Stimulated activated CD8-positive, alpha-beta memory T cell treated with anti-CD3 and anti-CD28 coated beads, Interleukin-4, amount 100 ng/mL, for 1 hour (primary cell): ENCODE measurements at places on chromosomes 11 and 22.
A peak's percentile ranks its signal among the peaks of the same experiment; 100 is the strongest.

DNA sequence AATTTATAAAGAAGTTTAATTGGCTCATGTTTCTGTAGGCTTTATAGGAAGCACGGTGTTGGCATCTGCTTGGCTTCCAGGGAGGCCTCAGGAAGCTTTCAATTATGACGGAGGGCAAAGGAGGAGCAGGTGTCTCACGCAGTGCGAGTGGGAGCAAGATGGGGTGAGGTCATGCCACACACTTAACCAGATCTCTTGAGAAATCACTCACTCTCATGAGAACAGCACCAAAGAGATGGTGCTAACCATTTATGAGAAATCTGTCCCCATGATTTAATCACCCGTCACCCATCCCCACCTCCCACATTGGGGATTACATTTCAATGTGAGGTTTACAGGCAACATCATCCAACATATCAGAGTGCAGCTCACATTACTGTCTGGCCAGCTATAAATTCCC, 103.5 kb downstream of the ARHGAP8 start:
- DNase-seq = no peak

- no peak for DNase-seq
These were observed 223.6 kb downstream of the SWAP70 start for GRCh38 chr11:9887472-9887871.

DNA sequence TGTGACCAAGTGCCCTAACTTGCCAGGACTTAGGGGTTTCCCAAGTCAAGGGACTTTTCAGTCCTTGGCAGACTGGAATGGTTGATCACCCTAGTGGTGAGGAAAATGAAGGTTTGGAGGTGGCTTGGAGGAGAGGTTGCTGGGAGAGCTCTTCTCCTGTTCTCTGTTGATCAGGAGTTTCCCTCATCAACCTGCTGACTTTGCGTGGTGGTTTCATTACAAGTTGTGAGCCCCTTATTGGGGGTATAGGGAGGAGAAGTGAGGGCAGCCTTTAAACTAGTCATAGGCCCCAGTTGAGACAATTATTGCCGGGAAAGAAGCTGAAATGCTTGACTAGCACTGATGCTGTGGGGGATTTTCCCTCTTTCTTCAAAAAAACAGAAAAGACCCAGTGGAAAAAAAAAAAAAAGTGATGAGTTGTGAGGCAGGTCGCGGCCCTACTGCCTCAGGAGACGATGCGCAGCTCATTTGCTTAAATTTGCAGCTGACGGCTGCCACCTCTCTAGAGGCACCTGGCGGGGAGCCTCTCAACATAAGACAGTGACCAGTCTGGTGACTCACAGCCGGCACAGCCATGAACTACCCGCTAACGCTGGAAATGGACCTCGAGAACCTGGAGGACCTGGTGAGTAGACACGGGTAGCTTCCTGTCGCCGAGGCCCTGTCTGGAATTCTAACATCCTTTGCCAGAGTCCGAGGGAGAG, at the start of gene CXCR5:
CXCR5 (plus strand) TSS at position 525 of the 704 bp plus-strand sequence; CDS start at position 575, 50 bp downstream.
- no peak for DNase-seq

- DNase-seq = no peak
These were observed 33.7 kb downstream of the MUC2 start for GRCh38 chr11:1108246-1108900.

DNA sequence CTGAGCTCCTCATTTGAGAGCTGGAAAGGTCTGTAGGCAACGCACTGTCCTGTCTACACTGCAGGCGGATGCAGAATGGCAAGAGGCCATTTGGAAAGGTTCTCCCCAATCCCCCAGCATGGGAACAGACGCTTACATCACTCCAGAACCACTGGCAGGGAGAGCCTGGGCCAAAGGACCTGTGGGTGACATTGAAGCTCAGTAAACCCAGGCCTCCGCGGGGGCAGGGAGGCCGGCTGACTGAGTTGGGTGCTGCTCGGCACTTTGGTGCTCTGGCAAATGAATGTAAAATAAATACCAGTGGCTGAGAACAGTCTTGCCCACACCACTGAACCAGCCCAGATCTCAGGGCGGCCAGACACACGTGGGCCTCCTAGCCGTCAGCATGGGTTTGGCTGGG, 22.4 kb downstream of the TOM1 start:
- no peak for DNase-seq

DNA sequence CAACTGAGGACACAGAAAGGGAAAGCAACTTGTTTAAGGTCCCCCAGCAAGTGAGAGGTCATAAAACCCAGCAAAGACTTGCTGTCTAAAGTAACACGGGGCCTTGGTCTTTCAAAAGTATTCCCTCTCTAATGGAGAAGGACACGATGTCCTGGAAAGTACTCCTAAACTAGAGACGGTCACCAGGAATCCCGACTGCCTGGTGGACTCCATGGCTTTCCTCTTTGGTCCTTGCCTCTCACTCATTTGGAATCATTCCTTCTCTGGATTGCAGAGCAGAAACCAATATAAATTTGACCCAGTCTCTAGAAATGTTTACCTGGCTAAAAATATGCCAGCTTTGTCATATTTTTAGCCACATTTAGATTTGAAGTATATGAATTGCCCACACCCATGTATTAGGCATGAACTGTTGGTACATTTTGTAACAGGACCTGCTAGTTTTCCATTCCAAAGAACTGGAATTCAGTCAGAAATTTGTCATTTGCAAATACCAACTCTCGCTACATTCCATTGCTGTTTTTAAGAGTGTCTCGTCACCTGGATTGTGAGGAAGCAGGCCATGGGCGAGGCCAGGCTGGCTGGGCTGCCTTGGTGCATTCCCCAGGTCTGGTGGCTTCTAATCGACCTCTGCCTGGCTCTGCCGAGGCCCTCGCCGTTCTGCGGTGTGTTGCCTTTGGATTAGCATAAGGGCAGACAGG, 12.9 kb downstream of the NAV2 start:
- DNase-seq = no peak

DNA sequence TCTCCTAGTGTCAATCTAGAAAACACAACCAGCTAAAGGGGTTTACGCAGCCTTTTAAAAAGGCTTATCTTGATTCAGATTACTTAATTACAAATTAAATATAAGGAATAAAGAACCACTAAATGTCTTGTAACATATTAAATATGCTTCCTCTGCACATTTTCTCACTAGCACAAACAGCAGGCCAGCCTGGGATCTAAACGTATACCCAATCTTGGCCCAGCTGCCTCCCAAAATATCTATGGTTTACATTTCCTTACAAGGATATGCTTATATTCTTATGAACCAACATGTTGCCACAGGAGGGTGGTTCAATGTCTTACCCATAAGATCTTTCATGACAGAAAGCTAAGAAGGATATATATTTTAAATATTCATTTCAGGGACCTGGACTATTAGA, 7.7 kb downstream of the LGR4 start:
- DNase-seq = no peak

DNA sequence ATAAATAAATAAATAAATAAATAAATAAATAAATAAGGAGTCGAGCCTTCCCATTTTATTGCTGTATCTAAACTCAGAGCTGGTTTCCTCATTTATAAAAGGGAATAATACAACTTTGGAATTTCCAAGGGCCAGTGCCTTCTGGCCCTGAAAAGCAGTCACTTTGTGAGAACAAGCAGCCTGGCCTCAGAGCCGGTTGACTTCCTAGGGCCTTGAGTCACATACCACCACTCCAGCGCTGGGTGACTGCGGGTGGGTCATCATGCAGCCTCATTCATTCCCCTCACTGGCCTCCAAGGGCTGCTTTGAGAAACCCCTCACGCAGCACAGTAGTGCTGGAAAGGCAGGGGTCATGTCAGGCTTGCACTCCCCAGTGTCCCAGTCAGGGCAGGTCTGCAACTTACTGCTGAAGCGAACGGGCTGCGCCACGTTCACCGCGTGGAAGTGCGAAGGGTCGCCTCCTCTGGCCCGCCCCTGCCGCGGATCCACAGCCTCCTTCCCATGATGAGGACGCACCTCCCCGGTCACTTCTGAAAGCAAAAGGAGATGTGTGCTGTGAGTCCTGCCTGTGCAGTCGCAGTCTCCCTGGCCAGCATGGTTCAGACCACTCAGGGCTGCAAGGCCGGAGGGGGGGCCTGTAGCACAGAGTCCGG, 54.4 kb downstream of the DGCR2 start:
- no peak for DNase-seq

GRCh38 chr11:2221591-2221990, 48.8 kb downstream of the ASCL2 start:
- no peak for DNase-seq

DNA sequence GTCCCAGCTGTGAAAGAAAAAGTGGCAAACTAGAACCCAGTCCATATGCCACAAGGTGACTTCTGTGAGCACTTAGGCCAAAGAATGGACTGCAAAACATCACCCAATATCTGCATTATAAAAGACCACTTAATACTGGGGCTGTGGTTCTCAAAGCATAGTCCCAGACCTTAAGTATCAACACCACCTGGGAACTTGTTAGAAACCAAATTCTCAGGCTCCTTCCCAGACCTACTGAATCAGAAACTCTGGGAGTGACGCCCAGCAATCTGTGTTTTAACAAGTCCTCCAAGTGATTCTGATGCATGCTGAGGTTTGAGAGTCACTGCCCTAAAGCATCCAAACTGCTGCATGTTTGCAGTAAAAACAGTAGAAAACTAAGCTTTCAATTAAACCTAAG, 81.3 kb downstream of the SERGEF start:
- DNase-seq = no peak

DNA sequence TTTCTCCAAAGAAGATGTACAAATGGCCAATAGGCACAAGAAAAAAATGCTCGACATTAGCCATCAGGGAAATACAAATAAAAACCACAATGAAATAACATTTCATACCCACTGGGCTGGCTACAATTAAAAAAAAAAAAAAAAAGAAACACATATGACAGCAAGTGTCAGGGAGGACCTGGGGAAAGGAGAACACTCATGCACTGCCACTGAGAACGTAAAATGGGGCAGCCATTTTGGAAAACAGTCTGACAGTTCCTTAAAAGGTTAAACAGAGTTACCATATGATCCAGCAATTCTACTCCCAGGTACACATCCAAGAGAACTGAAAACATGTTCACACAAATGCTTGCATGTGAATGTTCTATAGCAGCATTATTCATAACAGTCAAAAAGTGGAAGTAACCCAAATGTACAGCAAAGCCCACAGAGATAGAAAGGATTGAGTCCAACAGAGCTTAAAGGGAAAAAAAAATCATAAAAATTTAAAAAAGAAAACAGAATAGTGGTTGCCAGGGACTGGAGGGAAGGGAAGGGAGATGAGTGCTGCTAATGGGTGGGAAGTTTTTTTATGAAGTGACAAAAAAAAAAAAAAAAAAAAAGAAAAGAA, 48.4 kb upstream of the CYP2D6 start:
- DNase-seq = no peak

DNA sequence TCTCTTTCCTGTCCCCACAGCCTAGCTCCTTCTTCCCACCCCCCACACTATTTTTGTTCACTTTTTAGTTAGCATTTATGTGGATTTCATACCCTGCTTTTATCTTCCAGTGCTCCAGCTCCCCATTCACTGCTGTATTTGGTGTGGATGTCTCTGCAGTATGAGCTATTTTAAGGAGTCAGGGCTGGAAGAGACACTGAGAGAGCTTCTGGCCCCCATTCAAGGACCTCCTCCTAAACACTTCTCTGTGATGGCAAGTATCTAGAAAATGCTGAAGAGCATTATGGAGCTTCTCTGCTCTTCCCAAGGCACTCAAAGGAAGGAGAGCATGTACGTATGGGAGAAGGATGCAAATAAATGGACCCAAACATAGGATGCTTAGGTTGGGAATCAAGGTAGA, 79.5 kb downstream of the RAB30 start:
- no peak for DNase-seq

- DNase-seq = peak; percentile 58
These were observed at the start of gene NRIP3 for GRCh38 chr11:9003573-9004182. Gene NRIP3, minus strand, starts transcription at chr11:9004001. Its CDS starts 66 bp downstream, at chr11:9003935.

GRCh38 chr11:69940246-69940610, 121.0 kb upstream of the FGF3 start:
- no peak for DNase-seq

- no peak for DNase-seq
These were observed 10.5 kb upstream of the FLRT1 start for GRCh38 chr11:64025205-64025604.

GRCh38 chr11:118896472-118896913, 12.8 kb downstream of the CXCR5 start:
- DNase-seq = no peak

DNA sequence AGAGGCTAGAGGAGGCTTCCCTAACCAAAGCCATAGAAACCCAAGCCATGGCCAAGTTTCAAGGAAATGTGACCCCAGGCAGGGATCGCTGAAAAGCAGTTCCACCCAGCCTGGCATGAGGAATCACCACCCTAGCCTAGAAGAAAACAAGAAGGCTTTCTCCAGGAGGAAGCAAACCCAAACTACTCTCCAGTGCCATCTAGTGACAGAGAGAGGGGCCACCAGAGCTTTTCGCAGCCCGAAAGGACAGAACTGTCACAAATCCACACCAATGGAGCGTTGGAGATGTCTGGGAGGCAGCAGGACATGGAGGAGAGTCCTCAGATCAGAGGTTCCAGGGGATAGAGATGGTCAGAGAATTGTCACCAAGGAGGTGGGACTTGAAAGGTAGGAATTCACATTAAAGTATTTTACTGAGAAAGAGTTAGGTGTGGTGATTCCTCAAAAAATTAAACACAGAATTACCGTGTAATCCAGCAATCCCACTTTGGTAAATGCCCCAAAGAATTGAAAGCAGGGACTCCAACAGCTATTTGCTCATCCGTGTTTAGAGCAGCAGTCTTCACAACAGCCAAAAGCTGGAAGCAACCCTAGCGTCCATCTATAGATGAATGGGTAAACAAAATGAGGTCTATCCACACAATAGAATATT, 67.3 kb upstream of the NUP50 start:
- no peak for DNase-seq

- no peak for DNase-seq
These were observed 88.3 kb downstream of the LUZP2 start for GRCh38 chr11:24585192-24585591.

DNA sequence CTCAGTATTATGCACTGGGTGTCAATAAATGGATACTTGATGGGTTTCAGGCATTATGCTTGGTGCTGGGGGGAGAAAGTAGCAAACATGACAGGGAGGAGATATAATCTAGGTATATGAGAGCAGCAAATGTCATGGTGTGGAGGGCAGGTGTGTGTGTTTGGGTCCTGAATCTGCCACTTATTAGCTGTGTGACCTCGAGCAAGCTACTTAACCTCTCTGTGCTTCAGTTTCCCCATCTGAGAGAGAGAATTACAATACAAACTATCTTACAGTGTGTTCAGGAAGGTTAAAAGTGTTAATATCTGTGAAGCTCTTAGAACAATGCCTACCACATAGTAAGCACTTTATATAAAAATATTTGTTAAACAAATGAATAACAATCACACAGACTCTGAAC, 2.8 kb downstream of the SLC22A8 start:
- no peak for DNase-seq

GRCh38 chr11:21646351-21646750, 546.5 kb upstream of the ANO5 start:
- no peak for DNase-seq

GRCh38 chr22:46780453-46780852, 18.0 kb downstream of the TBC1D22A start:
- no peak for DNase-seq

DNA sequence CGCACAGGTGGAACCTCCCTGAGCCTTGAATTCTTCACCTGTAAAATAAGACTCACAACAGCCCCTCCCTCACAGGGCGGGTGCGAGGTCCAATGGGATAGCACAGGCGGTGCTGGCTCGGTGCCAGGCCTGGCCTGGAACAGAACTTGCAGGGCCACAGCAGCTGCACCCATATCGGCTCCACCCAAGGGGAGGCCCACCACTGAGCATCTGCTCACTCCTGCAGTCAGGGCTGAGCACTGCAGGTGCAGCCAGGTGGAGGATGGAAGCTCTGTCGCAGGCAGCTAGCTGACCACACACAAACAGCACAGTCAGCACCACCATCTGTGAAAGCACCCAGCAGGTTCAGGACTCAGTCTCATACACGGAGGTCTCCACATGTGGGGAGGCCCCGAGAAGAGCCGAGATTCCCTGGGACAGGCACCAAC, 19.6 kb downstream of the VPS37C start:
- no peak for DNase-seq
